ENCODE measurements at places on chromosomes 13 and 19.

DNA sequence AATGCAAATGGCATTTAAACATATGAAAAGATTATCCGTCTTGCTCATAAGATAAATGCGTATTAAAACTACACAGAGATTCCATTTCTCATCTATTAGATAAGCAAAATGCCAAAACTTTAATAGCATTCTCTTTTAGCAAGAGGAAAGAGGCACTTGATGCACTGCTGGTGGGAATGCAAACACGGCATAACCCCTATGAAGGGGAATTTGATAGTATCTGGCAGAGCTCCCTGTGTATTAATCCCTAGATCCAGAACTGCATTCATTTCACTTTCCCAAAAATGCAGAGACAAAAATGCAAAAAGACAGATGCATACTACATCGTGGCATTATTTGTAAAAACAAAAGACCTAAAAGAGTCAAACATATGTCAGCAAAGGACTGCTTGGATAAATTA, 193.6 kb upstream of the STARD13 start:
- DNase-seq: peak; percentile 0

GRCh38 chr19:47272448-47273312, 2.0 kb upstream of the INAFM1 start:
- DNase-seq: no peak

GRCh38 chr19:5138606-5139582, 170.0 kb downstream of the KDM4B start:
- no peak for DNase-seq

DNA sequence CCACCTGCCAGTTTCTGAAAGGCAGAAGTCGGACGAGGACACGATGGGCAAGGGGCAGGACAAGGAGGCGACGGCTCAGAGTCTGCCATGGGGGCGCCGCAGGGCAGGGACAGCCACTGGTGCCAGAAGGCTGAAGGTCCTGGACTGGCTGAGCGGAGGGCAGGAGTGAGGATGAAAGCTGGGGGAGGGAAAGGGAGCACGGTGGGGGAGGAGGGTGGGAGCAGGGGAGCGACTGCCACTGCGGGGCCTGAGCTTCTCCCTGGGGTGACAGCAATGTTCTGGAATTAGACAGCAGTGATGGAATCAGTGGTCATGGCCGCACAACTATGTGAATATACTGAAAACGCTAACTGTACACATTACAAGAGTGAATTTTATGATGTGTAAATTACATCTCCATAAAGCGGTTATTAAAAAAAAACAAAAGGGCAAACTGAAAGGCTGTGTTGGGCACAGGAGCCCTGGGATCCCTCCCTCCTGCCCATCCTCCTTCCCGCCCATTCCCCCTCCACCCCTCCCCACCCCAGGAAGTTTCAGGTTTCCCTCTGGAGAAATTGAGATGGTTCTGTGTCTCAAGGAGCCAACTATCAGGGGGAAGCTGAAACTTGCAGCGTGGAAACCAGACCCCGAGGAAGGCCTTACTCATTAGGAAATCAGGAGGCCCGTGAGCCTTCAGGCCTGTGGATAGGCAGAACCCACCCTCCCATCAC, 15.9 kb downstream of the MLLT1 start:
- no peak for DNase-seq

DNA sequence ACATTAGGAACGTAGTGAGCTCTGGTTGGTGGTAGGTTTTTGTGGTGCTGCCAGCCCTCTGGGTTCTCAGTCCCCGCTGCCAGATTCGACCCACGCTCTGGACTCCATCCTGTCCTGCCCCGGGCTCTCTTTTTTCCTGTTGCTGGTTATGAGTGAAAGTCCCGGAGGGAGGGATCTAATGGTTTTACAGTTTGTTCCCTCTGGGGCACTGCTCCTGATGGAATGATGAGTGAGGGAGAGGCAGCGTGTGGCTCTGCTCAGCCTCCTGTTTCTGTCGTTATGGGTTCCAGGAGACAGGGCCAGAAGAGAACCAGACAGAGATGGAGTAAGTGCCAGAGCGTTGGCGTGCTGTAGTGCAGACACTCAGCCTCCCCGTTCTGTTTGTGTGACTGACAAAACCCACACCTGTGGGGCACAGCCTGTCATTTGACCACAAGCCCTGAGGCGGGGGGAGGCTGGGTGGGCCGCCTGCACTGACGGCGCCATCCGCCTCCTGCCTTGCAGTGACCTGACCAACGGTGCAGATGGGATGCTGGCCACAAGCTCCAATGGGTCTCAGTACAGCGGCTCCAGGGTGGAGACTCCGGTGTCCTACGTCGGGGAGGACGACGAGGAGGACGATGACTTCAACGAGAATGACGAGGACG, 18.3 kb downstream of the ATP4B start:
- DNase-seq: no peak

- no peak for DNase-seq
These were observed 6.0 kb downstream of the CKAP2 start for GRCh38 chr13:52461265-52461664.

- no peak for DNase-seq
These were observed 100.4 kb downstream of the ING1 start for GRCh38 chr13:110813646-110814624.

DNA sequence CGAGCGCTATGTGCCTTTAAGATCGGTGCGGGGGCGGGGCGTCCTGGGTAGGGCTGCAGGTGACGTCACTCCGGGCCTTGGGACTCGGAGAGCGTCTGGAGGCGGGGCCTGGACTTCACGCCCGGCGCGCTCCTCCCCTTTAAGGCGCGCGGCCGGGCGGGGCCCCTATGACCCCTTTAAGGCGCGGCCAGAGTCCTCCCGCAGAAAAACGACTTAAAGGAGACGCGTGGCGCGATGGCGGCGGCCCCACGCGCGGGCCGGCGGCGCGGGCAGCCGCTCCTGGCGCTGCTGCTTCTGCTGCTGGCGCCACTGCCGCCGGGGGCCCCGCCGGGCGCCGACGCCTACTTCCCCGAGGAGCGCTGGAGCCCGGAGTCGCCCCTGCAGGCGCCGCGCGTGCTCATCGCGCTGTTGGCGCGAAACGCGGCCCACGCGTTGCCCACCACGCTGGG, at the start of gene COLGALT1:
Gene COLGALT1 (plus strand): TSS at position 170 of the 449 bp plus-strand sequence. CDS start 65 bp downstream, at position 235.
- DNase-seq: peak; percentile 85

- peak; percentile 23 for DNase-seq
These were observed 21.4 kb downstream of the LCP1 start for GRCh38 chr13:46160471-46161066.

DNA sequence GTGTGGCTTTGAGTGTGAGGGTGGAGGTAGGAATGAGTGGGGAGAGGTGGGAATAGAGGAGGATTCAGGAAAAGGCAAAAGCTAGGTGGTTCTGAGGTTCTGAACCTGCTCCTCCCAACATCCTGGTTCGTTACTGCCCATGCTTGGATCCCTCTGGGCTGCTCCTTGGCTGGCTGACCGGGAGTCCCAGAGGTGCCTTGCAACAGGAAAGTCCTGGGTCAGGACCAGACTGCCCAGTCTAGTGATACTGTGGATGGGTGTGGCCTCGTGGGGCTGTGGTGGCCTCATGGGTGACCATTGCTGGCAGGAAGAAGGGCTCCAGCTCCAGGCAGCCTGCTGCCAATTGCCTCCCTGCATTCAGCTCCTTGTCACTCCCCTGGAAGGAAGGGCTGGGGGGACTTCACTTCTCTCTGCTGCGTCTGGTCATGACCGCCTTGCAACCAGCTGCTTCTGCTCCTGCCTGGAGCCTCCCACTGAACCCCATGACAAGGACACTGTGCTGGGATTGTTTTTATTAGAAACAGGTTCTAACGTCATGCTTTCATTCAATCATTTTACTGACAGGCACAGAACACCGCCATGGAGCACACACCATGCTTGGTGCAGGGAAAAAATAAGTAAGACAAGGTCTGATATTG, 61.5 kb upstream of the UBL3 start:
- no peak for DNase-seq

DNA sequence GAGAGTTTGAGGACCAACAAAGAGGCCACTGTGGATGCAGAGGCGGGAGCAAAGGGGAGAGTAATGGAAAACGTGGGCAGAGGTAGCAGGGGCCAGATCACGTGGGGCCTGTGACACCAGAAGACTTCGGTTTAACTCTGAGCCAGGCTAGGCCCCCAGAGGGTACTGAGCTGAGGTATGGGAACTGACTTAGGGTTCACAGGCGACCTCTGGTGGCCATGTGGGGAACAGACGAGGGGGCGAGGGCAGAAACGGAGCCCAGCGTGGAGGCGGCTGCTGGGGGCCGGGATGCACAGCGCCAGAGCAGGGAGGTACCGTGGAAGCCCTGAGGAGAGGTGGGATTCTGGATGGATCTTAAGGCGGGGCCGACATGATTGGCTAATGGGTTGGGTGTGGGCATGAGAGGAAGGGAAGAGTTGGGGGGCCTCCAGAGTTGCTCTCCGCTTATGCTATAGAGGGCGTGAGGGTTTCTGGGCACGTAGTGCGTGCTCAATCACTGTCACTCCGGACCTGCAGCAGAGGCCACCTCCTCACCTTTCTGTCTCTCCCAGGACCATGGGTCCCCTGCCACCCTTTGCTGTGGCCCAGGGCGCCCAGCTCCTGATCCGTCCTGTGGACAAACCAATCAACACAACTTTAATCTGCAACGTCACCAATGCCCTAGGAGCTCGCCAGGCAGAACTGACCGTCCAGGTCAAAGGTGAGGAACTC, 13.7 kb downstream of the PVR start:
- peak; percentile 11 for DNase-seq

- DNase-seq: no peak
These were observed 139.4 kb downstream of the HS6ST3 start for GRCh38 chr13:96229356-96229755.

- DNase-seq: no peak
These were observed 223.0 kb downstream of the TSHZ3 start for GRCh38 chr19:31126236-31126635.

DNA sequence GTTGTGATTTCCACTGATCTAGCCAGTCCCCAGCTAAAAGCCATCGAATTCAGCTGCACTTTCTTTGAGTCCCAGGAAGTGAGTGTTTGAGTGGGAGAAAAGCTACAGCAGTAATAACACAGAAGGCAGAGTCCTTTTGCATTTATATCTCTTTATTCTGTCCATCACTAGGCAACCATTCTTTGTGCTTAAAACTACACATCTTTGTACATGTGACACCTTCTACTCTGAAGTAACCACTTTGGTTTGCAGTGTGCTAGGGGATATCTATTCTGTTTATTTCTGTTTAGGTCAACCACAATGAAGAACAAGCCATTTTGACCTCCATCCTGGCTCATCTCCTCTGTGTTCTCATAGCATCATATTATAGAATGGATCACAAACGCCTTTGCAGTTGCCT, 226.0 kb upstream of the SERP2 start:
- no peak for DNase-seq

- DNase-seq: peak; percentile 92
These were observed 10.4 kb upstream of the RASA3 start for GRCh38 chr13:114142640-114143490.

- no peak for DNase-seq
These were observed 37.3 kb downstream of the TNFSF13B start for GRCh38 chr13:108306860-108307259.

DNA sequence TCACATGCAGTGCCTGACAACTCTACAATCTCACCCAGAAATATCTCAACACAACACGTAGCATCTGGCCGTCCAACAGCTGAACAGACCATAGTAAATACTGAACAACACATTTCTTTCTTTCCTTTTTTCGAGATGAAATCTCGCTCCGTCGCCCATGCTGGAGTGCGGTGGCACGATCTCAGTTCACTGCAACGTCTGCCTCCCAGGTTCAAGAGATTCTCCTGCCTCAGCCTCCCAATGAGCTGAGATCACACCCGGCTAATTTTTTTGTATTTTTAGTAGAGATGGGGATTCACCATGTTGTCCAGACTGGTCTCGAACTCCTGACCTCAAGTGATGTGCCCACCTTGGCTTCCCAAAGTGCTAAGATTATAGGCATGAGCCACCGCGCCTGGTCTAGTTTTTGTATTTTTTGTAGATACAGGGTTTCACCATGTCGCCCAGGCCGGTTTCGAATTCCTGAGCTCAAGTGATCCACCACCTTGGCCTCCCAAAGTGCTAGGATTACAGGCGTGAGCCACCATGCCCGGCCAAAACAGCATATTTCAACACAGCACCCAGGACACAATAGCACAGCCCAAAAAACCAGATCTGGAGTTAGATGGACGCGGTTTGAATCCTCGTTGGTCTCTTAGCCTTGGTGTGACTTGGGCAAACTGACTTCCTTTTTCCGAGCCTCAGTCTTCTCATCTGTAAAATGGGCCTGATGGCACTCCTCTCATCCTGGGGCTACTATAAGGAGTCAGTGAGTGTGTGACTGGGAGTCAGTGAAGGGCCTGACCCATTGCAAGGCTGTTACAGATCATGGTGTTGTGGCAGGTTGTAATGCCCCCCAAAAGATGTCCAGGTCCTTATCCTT, 22.6 kb downstream of the CYP2A6 start:
- no peak for DNase-seq

- peak; percentile 62 for DNase-seq
These were observed 193.6 kb downstream of the RAP2A start for GRCh38 chr13:97627566-97627965.

GRCh38 chr19:12841094-12841493, 2.8 kb downstream of the MAST1 start:
- DNase-seq: no peak

GRCh38 chr13:59413126-59413525, 750.6 kb downstream of the DIAPH3 start:
- no peak for DNase-seq

DNA sequence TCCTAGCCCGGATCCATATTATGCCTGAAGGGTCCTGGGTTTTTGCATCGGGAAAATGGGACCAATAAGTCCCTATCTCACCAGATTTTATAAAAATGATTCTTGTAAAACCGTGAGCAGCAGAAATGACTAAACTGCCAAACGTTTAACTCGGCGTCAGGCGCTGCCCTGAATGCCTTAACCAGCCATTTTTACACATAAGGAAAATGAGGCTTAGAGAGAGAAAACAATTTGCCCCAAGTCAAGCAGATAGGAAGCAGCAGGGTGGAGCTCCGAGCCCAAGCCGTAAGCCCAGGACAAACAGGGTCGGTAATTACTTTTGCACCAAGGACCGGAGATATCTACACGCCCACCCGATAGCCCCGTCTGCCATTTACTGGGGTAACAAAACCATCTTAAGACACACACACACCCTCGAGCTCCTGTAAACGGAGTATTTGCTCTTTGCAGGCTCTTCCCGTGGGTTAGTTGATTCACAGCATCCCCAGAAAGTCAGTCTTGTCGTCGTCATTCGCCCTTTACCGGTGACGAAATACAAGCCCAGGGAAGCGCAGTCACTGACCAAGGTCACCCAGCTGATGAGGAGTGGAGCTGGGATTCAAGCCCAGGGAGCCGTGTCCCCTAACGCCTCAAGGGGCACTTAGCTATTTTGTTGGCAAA, 16.0 kb upstream of the MRI1 start:
- no peak for DNase-seq

GRCh38 chr19:58279925-58280316, 1.2 kb downstream of the ZNF8 start:
- no peak for DNase-seq

GRCh38 chr13:51330791-51331190, 8.7 kb upstream of the SERPINE3 start:
- no peak for DNase-seq
